ENCODE measurements at places on chromosomes 2 and 18.

DNA sequence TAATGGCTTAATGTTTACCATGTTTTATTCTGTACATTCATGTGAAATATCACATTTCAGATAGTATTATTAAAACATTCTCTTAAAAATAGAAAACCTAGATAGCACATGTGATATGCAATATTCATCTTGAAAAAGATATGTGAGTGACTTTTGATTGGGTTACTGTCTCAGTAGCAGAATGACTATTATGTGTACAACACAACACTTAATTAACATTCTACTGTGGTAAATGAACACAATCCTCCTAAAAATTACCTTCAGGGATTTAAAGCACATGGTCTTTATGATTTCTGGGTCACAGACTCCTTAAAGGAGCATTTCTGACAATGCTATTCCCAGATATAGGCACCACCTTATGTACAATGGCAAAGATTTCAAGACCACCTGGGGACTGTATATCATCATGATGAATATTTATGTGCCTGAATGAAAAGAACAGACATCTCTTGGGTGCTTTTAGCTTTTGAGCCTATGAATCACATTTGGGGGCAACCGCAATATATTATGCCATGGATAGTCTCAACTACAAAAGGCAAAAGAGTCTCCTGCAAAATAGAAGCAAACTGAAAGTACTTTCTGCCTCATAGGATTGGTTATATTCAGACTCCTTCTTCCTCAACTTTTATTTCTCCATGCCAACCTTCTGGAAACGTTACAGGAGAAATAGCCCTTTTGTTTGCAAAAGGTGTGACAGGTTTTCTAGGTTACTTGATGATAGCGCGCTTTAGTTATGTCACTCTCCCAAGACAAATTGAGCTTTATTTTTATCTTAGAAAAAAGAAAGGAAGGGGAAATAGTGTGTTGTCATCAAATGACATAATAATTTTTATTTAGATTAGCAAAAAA lies 259.0 kb downstream of the CALCRL start:
- no peak for DNase-seq

- DNase-seq = no peak
Measured at GRCh38 chr2:26849056-26849999, 1.4 kb downstream of the DPYSL5 start.

- DNase-seq = no peak
Measured at GRCh38 chr18:57982372-57983021, 61.5 kb upstream of the NEDD4L start.

GRCh38 chr18:59180150-59180845 lies 39.7 kb upstream of the GRP start:
- no peak for DNase-seq

GRCh38 chr2:102736410-102737409 lies 25.1 kb upstream of the TMEM182 start:
- DNase-seq = no peak

DNA sequence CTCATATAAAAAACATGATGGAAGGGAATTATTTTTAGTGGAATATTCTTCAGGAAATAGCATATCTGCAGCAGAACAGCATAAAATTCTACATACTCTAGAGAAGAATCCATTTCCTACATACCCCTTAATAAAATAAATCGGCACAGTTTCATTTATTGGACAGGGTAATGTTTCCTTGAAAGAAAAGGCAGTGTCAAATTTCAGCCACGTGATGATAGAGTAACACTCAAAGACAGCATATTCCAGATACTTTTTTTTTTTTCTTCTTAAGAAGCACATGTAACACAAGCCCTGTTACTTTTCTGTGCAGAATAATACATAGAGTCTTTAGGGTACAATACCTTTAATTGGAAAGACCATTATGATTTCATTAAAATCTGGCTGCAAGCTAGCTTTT lies 204.4 kb downstream of the SRBD1 start:
- DNase-seq = no peak

DNA sequence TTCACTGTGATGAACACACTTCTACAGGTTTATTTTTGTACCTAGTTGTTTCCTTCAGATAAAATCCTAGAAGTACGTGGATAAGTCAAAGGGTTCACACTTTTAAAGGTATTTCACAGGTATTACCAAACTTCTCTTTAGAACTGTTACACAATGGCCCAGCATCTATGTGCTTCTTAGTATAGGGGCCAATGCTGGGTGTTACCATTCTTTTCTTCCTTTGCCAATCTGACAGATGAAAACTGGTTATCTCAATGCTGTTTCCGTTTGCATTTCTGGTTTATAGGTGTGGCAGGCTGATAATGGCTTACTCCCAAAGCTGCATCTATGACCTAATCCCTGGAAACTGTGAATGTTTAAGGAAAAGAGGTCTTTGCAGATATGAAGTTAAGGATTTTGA lies 2.8 kb upstream of the TCF7L1 start:
- DNase-seq = no peak

DNA sequence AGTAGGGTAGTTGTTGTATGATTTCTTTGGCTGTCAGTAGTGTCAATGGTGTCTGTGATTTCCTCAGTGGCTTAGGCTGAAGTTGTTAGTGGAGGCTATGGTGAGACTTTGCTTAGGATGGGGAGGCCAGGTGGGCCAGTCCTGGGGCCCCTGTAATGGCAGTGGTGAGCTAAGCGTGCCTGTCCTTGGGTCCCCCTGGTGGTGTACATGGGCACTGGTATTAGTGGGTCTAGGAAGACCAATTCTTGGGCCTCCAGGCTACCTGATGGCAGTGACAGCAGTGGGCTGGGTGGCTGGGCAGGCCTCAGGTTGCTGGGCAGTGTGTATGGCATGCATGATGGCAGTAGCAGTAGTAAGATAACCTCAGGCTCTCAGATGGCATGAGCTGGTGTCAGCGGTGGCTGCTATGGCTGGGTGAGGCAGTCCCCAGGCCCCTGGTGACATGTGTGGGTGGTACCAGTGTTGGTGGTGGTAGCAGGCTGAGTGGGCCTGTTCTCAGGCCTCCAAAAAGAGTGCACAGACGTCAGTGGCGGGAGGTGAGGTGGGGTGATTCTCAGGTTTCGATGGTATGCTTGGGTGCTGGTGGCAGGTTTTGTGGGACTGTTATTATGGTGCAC lies 103.2 kb downstream of the KLHL14 start:
- DNase-seq = no peak

DNA sequence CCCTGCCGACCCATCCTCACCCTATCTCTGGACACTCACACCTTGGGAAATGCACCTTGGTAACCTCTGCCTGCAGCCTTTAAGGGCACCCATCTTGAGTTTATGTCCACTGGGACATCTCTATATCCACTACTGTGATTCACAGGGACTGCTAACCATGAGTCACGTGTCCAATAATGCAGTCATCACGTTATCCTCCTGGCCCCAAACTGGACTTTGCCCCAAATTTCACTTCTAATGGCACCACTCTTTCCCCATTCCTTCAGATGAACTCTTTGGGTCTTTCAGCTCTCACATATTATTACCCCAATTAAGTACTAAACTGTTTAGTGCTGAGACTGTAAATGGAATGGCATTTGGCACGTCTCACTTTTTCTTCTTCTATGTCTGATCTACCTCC lies 71.2 kb upstream of the TMEM200C start:
- DNase-seq = no peak

GRCh38 chr18:42640160-42640559 lies 475.3 kb downstream of the RIT2 start:
- DNase-seq = no peak

- no peak for DNase-seq
Measured at GRCh38 chr2:176682278-176682677, 413.0 kb downstream of the MTX2 start.

DNA sequence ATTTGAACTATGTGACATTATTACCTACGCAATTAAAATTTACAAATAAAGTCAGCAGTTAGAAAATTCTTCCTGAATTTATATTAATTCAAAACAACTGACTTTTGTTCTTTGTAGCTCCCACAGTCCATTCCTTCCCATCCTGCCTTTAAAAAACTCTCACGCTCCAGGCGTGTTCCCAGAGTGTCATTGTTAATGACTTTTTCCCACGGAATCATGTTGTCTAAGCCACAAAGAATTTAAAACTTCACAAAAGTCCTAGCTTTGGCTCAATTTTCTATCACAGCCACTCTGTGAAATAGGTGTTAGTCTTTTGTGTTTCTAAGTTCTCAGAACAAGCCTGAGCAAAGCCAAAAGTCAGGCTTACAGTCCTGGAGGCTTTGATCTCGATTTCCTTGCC lies 26.5 kb downstream of the SLC1A4 start:
- DNase-seq = no peak

DNA sequence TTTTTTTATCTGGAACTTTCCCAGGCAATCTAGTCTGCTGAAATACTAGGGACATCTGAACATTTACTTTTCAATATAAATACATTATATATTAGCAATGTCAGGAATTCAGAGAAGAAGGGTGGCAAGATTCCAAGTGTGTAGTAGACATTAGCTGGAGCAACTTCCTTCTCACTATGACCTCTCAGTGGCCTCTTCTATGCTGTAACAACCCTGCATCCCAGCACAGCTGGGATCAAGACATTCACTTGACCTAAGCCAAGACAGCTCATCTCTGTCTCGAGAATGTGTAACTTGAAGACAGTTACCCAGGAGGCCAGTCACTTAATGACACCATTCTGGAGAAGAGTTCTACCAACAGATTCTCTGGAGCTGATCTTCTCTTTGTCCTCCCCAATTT lies 61.7 kb upstream of the RALBP1 start:
- DNase-seq = no peak

DNA sequence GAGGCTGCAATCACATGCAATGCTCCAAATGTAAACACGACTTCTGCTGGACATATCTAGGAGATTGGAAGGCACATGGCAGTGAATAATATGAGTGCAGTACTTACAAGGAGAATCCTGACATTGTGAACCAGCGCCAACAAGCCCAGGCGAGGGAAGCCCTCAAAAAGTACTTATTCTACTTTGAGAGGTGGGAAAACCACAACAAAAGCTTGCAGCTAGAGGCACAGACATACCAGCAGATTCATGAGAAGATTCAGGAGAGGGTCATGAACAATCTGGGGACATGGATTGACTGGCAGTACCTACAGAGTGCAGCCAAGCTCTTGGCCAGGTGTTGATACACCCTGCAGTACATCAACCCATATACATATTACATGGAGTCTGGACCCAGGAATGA lies 475.7 kb upstream of the CDH2 start:
- no peak for DNase-seq

GRCh38 chr2:215550331-215550730 lies 114.5 kb upstream of the FN1 start:
- no peak for DNase-seq

DNA sequence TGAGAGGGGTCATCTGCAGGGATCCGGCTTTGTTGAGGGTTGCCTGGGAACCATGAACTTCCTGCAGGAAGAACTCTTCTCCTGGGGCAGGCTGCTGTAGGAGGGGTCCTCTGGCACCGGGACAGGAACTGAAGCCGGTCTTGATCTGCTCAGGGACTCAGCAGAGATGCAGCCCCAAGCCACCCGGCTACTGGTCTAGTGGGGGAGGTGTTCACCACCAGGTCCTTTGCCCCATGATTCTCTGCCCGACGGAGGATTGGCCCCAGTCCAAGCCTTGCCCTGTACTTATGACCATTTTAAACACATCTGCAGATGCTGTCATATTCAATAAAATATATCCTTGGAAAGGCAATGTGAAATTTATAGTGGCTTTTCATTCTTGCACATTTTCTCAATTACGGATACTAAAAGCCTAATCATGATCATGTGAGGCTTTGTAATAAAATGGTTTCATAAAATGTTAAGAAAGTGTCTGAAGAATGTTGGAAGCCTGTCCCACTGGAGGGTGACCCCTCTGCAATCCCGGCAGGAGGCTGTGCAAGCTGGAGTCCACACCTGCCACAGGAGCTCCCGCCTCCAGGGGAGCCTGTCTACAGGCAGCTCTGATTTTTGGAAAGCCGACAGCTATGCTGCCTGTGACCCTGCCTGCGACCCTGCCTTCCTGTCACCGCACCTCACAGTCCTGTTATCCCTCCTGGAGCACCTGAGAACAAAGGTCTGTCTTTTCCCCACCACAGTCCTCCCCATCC lies 98.8 kb upstream of the TAF1B start:
- no peak for DNase-seq

- DNase-seq = no peak
Measured at GRCh38 chr2:46333912-46334311, 36.7 kb downstream of the EPAS1 start.

DNA sequence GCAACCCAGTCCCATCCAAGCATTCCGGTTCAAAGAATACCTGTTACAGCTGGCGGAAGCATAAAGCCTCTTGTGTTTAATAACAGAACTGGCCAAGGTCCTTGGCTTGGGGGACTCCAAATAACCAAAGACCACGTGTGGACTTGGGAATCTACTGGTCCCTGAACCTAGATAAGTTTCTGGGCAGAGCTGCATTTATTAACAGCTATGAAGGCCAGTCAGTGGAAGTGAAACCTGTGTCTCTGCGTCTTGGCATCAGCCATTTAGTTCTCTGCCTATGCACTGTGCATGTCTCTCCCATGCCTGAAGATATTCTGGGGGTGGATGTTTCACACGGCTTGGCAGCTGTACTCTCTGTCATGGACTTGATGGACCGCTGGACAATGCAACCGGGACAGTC lies 137.7 kb downstream of the CCBE1 start:
- no peak for DNase-seq

DNA sequence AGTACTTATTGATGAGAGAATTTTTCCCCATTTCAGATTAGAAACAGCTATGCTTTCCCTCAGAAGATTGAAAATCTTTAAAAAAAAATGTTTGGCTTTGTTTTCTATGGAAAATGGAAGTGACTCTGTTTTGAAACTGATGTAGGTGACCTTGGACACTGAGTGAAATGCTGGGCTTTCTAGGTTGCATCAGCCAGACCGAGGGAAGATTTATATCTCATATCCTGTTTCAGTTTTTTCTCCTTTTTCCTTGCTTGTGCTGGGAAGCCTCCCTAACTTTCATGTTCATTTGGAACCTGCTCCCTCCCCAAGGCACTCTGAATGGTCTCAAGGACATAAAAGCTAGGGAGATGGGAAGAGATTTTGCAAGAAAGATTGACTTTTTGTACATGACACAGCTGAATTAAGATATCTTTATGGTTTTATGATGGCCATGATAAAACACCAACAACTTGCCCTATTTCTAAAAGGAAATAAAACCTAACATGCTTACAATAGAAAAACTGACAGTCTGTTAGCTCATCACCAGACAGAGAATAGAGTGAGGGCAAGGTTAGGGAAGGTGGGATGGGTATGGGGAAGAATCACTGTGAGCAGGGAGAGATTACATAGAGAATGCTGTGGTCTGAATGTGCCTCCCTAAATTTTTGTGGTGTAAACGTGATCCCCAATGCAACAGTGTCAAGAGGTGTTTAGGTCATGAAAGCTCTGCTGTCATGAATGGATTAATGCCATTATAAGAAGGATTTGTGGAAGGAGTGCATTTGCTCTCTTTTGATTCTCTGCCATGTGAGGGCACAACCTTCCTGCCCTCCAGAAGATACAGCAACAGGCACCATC lies 249.7 kb downstream of the TPGS2 start:
- no peak for DNase-seq

Data from NCI-H2081 treated with DMSO at 0.1 percent for 48 hours (cell line).